ENCODE measurements at places on chromosomes 3 and 15.

DNA sequence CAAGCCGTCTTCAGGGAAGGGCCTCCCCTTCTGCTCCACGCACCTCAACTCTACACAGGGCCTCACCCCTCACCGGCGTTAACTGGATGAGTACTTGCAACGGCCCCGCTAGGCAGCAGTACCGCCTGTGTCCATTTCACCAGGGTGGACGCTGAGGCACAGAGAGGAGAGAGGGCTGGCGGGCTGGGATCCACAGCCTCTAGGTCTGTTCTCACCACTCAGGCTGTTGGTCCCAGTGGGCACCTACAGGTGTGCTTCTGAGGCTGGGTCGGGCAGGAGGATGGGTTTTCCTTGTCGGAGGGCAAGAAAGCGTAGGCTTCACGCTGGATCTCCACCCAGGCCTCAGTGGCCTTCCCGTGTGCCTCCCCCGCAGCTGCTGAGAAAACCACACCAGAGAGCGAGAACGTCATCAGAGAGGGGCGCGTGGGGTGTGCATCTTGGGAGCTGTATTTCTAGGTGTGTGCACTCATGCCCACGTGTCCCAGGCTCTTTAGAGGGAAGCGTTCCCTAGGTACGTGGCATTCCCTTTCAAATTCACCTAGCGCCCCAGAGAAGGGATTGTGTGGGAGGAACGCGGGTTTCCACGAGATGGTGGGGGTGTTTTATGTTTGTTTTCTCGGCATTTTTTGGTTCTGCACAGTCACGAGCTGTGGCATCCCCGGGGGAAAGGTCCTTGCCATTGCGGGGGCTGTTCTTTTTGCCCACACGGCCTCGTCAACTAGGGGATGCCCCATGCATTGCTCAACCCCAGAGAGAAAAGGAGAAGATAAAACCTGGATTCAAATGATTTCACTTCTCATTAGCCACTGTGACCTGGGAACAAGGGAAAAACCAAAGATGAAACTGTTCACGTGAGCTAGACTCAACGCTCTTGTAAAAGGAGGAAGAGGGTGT, 67.7 kb downstream of the MGLL start:
- no peak for DNase-seq

DNA sequence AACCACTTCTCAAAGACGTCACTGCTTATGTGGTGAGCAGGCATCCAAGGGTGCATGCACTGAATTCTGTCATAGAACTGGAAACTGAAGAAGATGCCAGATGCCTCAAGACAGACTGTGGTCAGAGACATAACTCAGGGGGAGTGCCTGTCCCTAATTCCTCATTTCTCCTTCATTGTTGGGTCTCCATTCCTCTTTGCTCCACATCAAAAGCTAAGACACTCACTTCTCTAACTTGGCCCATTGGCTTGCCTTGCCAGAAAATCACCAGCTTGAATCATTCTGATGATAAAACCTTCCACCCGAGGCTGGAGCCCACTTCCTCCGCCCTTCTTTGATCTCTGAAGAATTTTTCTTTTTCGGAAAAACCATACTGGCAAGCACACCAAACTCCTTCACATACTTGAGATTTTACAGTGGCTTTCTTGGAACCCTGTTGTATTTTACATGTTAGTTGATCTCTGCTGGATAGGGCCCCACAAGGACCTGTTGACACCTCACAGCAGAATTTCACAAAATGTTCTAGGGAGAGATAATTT, 69.9 kb downstream of the COL8A1 start:
- no peak for DNase-seq

DNA sequence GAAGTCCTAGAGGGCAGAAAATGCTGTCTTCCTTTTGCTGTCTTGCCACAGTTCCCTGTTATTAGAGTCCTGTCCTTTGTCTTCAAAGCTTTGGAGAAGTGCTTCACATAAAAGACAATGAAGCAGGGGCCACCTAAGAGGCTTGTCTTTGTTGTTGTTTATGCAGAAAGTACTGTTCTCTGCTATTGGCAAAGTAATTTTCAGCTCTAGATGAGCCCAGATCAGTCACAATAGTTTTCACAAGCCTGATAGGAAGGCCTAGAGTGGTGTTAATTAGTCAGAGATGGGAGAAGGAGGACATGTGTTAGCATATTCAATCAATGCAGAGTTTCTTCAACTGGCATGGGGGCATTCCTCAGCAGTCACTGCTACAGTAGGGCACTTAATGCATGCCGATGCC, 300.0 kb downstream of the PTPRG start:
- DNase-seq, result no peak

DNA sequence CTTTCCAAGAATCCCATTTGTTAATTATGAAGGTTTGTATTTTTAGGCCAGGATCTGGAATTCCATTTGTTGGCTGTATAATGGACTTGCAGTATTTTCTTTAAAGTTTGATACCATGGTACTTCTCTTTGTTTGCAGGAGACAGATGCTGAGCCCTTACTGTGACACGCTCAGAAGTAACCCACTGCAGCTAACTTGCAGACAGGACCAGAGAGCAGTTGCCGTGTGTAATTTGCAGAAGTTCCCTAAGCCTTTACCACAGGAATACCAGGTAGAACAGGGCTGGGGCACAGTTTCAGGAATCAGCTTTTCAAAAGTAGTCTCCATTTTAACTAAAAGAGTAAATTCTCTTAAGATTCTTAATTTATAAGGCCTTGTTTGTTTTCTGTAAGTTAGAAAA, 59.1 kb downstream of the LMLN start:
- DNase-seq, result peak; percentile 14

DNA sequence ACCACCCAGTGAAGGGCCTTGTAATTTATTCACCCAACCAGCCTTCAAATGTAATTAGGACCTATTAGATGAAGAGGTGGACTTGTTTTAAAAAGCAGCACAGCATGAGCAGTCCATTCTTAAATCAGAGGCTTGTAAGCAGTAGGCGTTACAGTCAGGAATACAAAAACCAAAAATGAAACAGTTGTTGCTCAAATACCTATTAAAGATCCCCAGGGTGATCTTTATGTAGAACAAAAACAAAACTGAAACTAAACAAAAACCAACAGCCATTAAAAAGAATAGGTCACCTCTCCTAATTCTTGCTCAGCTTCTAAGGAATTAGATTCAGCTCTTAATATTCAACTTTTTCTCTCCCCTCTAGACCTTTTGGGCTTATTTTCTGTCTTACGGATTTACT, 104.9 kb upstream of the ST8SIA2 start:
- DNase-seq, result no peak

DNA sequence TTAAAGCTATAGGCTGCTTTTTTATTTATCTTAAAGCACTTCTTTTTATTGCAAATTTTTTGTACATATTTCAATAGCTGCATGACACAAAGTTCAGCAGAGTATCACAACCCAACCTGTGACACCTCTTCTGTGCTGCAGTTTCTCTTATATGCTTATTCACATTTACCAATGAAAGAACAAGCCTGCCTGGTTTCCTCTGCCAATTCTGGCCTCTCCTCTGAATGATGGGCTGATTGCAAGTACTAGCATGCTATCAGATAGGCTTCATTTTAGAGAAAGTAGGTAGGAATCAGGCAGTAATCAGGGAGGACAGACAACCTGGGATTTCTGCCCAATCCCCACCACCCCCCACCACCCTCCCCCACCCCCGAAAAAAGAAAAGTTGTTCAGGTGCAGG, 26.6 kb downstream of the ACKR4 start:
- no peak for DNase-seq

DNA sequence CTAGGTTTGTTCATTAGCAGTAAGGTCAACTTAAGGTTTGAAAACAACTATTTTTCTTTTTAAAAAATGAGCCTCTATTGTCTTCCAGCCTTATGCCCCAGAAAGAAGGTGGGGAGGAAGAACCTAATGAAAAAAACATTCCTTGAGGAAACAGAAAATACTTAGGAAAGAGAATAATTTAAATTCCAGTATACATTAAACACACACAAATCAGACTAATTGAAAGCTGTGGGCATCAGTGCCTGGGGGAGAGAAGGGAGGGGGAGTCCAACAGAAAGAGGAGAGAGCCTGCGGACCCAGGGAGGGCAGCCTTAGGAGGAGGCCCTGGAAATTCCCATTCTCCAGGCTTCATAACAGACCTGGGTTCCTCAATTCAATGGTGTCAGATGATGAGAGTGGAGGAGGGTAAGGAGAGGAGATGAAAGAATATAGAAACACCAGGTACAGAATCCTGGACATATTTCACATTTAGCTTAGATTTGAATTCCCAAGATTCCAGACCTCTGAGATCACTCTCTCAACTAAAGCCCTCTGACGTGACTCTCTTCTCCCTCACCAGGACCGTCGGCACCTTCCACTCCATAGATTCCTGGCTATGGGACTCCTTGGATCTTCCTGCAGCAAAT, 320.5 kb upstream of the UMPS start:
- DNase-seq, result no peak

Measured in KBM-7 (cell line).